ENCODE measurements at places on chromosomes 1 and 21.

GRCh38 chr1:25182629-25183028 is 49.7 kb downstream of the SYF2 start:
- no peak for DNase-seq

- no peak for DNase-seq
Measured at GRCh38 chr1:94726981-94727685, 93.0 kb upstream of the SLC44A3 start.

GRCh38 chr1:25361901-25362300 is 23.8 kb downstream of the TMEM50A start:
- DNase-seq: no peak

DNA sequence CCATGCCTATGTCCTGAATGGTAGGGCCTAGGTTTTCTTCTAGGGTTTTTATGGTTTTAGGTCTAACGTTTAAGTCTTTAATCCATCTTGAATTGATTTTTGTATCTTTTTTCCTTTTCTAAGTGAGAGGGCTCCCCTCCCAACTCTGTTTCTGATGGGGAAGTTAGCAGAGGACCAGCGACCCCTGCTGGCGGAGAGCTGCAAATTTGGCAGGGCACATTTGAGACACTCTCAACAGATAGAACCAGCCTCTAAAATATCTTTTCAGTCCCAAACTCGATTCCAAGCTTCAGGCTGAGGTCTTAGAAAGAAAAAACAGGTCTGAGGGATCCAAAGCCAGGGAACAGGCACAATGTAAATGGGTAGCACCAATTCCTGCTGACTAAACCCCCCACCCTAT is 32.5 kb downstream of the LRRC3 start:
- peak; percentile 66 for DNase-seq

DNA sequence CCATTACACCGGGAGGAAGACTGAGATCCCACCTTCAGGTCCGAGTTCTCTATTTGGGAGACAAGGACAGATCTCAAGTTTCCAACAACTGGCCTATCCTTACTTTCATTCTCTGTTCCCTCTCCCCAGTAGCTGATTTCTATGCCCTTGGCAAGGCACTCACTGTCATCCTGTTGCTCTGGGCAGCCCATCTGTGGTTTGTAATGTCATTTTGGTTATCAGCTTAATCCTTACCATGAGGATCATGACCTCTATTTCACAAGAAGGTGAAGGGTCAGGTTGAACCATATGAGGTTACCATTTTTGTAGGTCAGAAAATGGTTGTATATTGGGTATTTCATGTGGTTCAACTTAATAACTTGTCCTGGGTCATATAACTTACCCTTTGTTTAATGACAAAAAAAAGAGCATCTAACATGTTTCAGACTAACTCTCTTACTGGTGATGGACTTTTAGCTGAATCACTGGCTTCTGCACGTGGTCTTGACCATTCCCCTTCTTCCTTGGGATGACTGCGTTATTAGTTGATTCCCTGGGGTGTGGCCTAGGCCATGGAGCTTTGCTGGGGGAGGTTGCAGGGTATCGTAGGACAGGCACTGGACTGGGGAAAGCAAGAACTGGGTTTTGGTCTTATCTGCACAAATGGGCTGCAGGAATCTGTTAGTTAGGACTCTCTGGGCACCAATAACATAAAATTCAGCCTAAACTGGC is 120.2 kb downstream of the ACTL8 start:
- DNase-seq: no peak

- no peak for DNase-seq
Measured at GRCh38 chr1:178126261-178126660, 32.4 kb downstream of the RASAL2 start.

Data from stimulated activated naive CD8-positive, alpha-beta T cell treated with anti-CD3 and anti-CD28 coated beads, Interleukin-15, Interleukin-2, amounts not matched to agents 100 U/mL and 50 U/mL, for 24 hours (primary cell).